Femur (tissue), 1 donor: ENCODE measurements at places on chromosomes 5 and 9.
A peak's percentile ranks its signal among the peaks of the same experiment; 100 is the strongest.

- peak; percentile 72 for DNase-seq
Measured at GRCh38 chr9:126615245-126615790, 1.6 kb downstream of the LMX1B start.

DNA sequence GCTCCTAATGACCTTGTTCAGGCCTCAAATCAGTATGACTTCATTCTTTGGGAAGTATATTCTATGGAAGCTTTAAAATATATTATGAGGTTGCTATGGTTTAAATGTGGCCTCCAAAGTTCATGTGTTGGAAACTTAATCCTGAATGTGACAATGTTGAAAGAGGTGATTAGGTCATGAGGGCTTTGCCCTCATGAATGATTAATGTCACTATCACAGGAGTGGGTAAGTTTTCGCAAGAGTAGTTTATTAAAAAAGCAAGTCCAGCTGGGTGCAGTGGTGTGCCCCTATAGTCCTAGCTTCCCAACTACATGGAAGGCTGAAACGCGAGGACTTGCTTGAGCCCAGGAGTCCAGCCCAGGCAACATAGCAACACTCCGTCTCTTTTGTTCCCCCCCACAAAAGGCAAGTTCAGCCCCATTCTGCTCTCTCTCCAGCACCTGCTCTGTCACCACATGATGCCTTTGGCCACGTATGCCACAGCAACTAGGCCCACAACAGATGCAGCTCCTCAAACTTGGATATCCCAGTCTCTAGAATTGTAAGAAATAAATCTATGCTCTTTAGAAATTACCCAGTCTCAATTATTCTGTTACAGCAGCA lies 105.3 kb downstream of the SIL1 start:
- no peak for DNase-seq

- no peak for DNase-seq
Measured at GRCh38 chr5:151285683-151286082, 17.9 kb downstream of the SLC36A3 start.

- DNase-seq = no peak
Measured at GRCh38 chr5:113380807-113381326, 53.9 kb downstream of the TSSK1B start.

GRCh38 chr9:116998305-116998704 lies 311.2 kb downstream of the TRIM32 start:
- no peak for DNase-seq

- no peak for DNase-seq
Measured at GRCh38 chr5:176356179-176356566, 5.4 kb downstream of the KIAA1191 start.

GRCh38 chr5:173451031-173451430 lies 122.8 kb upstream of the STC2 start:
- DNase-seq = no peak

- no peak for DNase-seq
Measured at GRCh38 chr9:83646500-83647239, 23.7 kb downstream of the IDNK start.

GRCh38 chr9:131625790-131626670 lies 80.7 kb downstream of the PRRT1B start:
- DNase-seq = no peak

DNA sequence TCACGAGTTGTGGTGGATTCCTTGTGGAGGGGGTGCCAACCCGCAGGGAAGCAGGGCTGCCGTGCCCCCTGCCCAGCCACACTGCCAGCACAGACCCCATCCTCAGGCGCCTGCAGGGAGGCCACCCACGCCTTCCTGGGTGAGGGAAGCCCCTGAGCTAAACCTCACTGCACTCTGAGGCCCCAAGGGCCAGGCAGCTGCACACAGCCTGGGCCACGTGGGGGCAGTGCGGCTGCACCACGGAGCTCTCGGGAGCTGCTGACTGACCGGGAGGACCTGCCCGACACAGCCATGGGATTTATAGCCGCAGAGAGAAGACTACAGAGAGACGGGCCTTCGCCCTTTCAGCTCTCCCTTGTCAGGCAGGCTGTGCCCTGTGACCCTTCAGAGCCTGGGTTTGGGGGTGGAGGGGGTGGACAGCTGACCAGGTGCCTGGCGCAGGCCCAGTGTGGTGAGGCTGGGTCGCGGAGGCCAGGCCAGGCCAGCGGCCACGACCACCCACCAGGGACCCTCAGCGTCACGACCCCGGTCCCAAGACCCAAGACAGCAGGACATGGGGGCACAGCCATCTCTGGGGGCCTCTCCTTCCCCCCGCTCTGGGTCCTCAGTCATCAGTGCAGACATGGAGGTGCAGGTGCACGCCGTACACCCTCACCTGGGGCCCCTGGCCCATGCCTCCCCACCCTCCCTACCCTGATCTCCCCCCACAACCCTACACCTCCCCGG lies 4.3 kb upstream of the AHRR start:
- no peak for DNase-seq

- DNase-seq = peak; percentile 77
Measured at GRCh38 chr5:98771382-98772109, 1.9 kb upstream of the RGMB start.

GRCh38 chr5:169901896-169902295 lies 78.4 kb downstream of the INSYN2B start:
- DNase-seq = no peak

GRCh38 chr5:159337016-159337955 lies 7.0 kb upstream of the IL12B start:
- DNase-seq = no peak

DNA sequence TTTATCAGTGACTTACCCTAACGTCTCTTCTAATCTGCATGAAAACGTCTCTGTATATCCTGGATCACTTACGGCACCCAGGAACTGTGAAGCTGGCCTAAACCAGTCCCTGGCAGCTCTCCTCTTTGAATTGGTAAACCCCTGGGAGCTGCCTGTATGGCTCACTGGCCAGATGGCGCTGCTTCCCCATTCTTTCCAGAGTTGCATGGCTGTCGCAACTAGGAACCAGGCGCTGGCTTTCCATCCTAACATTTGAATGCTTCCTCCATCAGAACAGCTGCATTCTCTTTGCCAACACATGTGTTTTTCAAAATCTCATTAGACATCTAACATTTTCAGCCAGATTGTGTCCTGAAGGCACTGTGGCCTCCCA lies 8.0 kb upstream of the PCA3 start:
- DNase-seq = no peak

- DNase-seq = no peak
Measured at GRCh38 chr9:37700131-37700530, 49.4 kb downstream of the FRMPD1 start.

GRCh38 chr9:93646640-93647178 lies 70.3 kb downstream of the PHF2 start:
- DNase-seq = peak; percentile 8

- no peak for DNase-seq
Measured at GRCh38 chr5:125685771-125686170, 737.4 kb upstream of the GRAMD2B start.

DNA sequence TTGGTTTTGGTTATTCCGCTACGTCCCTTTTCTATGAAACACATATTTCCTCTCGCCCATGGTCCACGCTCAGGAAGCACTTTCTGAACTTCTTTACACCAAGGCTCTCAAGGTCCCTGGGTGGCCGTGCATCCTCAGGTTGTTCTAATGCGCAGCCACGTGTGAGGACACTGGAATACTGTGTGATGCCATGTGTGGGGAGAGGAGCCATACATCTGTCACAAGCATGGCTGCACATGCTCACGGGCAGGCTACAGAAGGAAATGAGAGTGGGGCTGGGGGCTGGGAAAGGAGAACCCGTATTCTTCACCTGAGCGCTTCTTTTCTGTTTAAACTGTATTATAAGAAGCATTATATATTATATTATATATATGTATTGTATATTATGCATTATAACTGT lies 36.7 kb downstream of the PRRT1B start:
- DNase-seq = no peak

GRCh38 chr9:94944626-94945025 lies 218.1 kb downstream of the AOPEP start:
- no peak for DNase-seq

DNA sequence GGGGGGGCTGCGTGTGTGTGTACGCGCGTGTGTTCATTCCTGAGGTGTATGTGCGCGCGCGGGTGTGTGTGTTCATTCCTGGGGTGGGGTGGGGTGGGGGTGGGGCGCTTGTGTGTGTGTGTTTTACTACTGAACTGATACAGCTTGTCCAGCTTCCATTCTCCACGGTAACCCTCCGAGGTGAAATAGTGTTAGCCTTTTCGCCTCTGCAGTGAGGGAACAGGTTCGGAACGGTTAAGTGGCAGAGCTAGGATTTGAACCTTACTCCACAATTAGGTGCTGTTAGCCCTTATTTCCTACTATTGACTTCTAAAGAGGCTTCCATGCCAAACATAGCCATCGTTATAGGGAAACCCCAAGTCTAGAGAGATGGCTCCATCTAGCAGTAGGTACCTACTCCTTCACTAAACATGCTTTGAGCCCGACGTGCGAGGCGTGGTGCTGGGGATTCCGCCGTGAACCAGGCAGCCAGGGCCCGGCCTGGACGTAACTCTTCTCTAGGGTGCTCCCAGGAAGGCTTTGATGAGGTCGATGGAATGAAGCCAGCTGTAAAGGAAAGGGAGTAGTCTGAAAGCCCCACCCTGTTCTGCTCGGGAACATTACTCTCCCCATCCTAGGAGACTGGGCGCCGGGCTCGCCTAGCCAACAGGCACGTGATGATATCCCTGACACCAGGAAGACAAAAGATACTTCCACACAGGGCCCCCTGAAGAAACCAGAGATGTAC lies 782 bp upstream of the SKP1 start:
- no peak for DNase-seq

- DNase-seq = peak; percentile 29
Measured at GRCh38 chr5:116536316-116537083, 38.1 kb downstream of the SEMA6A start.

- DNase-seq = no peak
Measured at GRCh38 chr5:158320178-158320674, 461.3 kb upstream of the CLINT1 start.

DNA sequence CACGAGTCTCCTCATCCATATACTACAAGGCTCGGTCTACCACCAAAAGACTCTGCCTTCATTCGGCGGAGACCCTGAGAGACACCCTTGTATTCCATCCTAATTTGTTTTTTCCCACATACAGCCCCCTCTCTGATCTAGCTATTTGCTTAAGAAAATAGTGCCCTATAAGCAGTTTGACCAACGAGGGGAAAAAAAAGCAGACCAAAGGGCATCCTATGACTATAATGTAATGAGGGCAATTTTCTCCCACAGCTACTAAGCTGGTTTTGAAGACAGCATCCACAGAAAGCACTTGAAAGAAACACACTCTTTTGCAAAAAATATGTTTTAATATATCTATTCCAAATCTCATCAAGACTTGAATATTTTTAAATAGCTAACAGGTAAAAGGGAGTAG lies 147.8 kb downstream of the MLLT3 start:
- DNase-seq = no peak

DNA sequence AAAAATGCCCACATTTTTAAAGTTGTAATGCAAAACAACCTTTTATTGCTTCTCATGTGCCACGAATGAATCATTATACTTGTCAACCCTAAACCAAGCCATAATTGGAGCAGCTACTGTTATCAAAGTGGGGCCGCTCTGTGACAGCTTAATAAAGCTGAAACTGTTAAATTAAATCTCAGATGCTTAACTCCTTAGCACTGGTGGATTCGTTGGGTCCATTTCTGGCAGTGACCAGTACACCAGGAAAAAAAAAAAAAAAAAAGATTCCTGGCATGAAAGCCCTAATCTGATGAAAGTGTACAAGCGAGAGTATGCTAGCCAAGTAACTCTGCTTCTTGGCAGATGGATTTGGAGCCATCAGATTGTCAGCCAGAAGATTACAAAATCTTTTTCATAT lies 164.8 kb downstream of the ZSWIM6 start:
- no peak for DNase-seq

GRCh38 chr9:88072831-88073375 lies 65.4 kb downstream of the SPATA31C2 start:
- no peak for DNase-seq

DNA sequence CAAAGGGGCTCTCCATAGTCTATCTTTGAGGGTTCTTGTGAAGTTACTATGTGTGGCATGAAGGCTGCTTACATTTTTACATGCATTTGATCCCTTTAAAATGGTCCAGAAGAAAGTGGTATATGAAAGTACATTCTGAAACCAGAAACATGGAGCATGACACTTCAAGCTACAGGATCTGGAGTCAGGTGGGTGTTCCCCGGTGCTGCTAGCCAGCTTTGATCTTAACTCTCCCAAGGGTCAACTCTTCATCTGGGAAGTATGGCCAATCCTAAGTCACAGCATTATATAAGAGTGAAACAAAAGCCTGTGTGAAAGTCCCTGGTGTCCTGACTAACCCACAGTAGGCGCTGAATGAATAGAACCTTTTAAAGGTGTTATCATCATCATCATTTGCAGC lies 91.0 kb upstream of the TAS2R1 start:
- DNase-seq = no peak

- peak; percentile 31 for DNase-seq
Measured at GRCh38 chr5:42583322-42583721, 160.1 kb downstream of the GHR start.

- no peak for DNase-seq
Measured at GRCh38 chr9:102087141-102087540, 348.7 kb upstream of the GRIN3A start.

DNA sequence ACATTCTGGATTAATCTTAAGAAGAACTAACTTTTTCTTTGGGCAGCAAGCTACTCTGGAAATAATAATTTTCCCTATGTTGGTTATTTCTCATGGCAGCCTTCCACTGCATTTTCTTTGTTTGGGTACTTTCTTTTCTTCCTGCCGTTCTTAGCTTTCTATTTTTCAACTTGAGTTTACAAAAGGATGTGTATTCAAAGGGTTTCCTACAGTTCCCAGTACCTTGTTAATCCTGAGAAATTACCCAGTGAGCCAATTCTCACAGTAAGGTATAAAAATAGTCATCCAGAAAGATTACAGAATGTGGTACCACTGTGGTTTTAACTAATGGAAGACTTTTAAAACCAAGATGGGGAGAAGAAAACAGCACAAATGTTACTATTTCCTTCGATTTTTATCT lies 20.2 kb downstream of the GPR21 start:
- DNase-seq = no peak

- no peak for DNase-seq
Measured at GRCh38 chr5:32309761-32310160, 3.0 kb downstream of the MTMR12 start.

DNA sequence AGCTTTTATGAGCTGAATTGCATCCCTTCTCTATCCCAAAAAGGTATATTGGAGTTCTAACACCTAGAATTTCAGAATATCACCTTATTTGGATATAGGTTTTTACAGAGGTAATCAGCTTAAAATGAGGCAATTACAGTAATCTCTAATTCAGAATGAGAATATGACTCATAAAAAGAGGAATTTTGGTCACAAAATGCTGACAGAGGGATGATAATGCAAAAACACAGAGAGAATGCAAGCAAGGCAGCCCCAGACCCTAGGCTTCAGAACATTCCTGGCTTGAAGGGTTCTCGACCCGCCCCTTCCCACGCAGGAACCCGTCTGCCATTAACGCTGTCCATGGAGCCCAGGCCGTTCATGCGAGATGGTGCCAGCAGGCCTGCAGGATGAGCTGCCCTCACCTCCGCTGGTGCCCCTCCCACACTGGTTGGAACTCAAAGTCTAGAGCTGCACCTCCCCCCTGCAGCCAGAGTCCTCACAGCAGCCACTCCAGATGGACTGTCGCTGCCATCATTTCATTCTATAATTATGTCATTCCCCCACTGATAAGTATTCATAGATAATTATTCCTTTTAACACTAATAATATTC lies 1173.4 kb upstream of the ACO1 start:
- no peak for DNase-seq
